Activated T-helper 9 cell treated with anti-CD3 and anti-CD28 coated beads, Interleukin-2, amount 50 U/mL, for 16 hours (primary cell): ENCODE measurements at places on chromosomes 6 and 20.
A peak's percentile ranks its signal among the peaks of the same experiment; 100 is the strongest.

DNA sequence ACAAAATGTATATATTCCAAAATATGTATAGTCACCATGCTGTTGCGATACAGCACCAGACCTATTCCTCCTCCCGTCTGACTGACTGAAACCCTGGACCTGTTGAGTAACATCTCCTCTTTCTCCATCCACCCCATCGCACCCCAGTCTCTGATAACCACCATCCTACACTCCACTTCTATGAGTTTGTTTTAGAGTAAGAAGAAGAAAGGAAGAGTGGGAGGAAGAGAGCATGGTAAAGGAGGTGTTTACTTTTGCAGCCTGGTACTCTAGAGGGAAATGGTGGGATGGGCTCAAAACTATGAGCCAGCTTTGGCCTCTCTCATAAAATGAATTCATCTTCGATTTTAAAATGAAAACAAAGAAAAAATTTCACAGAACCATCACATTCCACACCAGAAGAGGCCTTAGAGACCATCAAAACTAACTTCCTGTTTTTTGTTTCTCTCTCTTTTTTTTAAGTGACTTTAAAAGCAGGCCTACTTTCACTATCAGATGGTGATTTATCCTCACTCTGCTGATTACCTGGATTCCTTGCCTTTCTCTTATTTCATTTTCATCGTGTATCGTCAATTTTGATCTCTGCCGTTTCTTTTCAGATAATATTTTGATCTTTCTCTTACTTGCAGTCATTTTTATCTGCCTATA lies 16.8 kb upstream of the FUCA2 start:
- DNase-seq: no peak

GRCh38 chr6:1720620-1721322 lies 111.1 kb downstream of the FOXC1 start:
- DNase-seq: no peak

- no peak for DNase-seq
Observed at GRCh38 chr6:19879663-19880062, 42.5 kb downstream of the ID4 start.

DNA sequence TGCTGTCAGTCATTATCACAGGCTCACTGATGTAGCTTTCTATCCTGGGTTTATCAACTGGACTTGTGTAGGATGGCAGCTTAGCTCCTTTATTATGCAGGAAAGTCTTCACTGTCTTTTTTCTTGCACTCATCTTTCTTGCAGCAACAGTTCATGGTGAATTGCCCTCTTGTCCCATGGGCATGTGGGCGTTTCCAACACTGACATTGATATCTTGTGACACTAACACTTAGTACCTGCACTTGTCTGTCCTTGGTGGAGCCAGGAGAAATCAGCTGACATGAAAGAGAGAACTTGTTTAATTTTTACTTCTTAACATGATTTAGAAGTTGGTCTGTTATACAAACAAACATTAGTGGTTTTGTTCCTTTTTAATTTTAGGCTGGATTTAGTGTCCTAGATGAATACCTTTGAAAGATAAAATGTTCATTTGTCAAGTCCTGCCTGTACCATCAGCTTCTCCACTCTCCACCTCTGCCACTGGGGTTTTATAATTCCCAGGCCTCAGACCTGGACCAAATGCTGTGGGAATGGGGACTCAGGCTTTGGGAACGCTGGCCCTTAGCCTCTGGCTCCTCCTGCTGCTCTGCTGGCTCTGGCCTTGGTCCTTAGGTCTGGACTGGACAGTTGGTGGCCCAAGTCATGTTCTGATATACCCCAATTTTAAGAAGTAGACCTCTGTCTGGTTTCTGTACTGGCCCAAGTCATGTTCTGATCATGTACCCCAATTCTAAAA lies 161.0 kb upstream of the LAMP5 start:
- DNase-seq: no peak

- DNase-seq: no peak
Observed at GRCh38 chr6:149433881-149434280, 33.8 kb downstream of the SUMO4 start.

- DNase-seq: no peak
Observed at GRCh38 chr20:23636182-23636907, 1.4 kb downstream of the CST3 start.

DNA sequence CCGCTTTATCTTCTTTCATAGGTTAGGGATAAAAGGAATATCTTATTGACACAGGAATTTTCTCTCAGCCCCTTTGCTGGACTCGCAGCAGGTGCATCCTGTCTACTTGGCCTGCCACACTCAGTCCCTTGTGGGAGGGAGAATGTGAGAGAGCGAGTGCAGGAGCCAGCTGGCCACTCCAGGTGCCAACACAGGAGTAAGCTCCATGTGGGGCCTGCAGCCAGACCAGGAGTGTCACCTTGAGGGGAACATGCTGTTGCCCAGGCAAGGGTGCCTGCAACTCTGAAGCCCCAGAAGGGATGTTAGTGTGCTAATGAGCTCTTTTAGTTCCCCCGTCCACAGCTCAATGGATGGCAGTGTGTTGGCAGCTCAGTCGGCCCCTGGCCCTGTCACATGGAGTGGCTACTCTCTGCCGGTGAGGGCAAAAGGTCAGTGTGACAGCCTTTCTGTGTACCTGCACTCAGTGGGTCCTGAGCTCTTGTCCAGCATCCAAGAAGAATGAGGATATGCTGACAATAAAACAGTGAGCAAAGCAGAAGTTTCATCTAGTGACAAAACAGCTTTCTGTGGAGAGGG lies 57.1 kb downstream of the CRYBG1 start:
- no peak for DNase-seq

- DNase-seq: peak; percentile 69
Observed at GRCh38 chr6:29016559-29017427, 11.7 kb upstream of the ZNF311 start.

- DNase-seq: no peak
Observed at GRCh38 chr20:17904027-17904426, 64.6 kb downstream of the SNX5 start.

GRCh38 chr6:43257367-43258145 lies 14.3 kb downstream of the TTBK1 start:
- no peak for DNase-seq

DNA sequence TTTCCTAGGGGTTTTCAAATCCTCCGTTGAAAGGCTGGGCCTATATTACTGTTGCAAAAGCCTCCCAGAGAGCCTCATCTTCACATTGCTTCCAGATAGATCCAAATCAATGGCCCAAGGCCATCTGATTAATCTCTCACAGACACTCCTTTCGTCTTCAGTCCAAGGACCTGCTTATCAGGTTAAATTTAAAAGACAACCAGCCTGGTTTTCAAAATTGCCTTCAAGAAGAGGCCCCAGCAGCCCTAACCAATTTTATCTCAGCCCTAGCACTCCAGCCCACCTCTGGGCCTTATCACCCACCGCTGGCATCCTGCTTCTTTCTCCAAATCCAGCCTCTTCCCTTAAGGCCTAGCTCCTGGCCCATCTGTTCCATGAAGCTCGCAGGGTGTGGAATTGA lies 15.5 kb upstream of the CCND3 start:
- no peak for DNase-seq

GRCh38 chr20:37349517-37350491 lies 3.9 kb downstream of the SRC start:
- no peak for DNase-seq

- DNase-seq: no peak
Observed at GRCh38 chr6:155084431-155085123, 89.5 kb downstream of the TIAM2 start.

GRCh38 chr20:16548068-16548672 lies 25.1 kb downstream of the KIF16B start:
- DNase-seq: no peak

- DNase-seq: no peak
Observed at GRCh38 chr6:111113336-111114086, 26.2 kb downstream of the SLC16A10 start.

GRCh38 chr20:57055345-57055744 lies 211.1 kb downstream of the BMP7 start:
- DNase-seq: no peak

DNA sequence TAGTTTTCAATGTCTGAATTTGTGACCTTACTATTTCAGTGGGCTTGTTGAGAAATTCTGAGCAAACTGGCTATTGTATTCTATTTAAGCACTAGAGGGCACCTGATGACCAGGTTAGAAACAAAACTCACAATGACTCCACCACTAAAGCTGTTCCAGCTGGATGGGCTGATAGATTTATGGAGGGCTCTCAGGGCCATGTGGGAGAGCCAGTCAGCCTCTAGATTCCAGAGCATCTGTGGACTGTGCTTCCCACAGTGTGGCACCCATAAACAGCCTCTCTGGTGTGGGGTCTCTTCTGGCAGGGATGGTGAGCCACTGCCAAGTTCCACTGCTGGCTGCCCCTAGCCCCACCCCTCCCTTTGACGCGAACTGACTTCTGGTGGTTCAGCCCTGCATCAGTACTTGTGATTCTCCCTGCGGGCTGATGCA lies 29.2 kb downstream of the C6orf58 start:
- DNase-seq: no peak
